NCI-H1694 (cell line): ENCODE measurements at places on chromosomes 6 and 20.

- DNase-seq: no peak
Measured at GRCh38 chr6:90406142-90406794, 109.6 kb upstream of the BACH2 start.

- no peak for DNase-seq
Measured at GRCh38 chr6:157259443-157259842, 63.9 kb downstream of the TMEM242 start.

DNA sequence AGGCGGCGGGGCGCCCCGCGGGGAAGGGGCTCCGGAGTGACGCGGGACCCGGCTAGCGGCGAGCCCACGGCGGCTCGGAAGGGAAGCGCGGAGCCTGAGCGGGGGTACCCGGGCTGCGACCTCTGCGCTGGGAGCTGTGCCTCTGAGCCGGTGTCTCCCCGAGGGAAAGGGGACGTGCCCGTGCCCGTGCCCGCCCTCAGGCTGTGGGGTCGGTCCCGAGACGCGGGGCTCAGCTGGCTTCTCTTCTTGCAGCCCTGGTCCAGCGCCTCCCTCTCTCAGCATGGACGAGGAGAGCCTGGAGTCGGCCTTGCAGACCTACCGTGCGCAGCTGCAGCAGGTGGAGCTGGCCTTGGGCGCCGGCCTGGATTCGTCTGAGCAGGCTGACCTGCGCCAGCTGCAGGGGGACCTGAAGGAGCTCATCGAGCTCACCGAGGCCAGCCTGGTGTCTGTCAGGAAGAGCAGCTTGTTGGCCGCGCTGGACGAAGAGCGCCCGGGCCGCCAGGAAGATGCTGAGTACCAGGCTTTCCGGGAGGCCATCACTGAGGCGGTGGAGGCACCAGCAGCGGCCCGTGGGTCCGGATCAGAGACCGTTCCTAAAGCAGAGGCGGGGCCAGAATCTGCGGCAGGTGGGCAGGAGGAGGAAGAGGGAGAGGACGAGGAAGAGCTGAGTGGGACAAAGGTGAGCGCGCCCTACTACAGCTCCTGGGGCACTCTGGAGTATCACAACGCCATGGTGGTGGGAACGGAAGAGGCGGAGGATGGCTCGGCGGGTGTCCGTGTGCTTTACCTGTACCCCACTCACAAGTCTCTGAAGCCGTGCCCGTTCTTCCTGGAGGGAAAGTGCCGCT is 686 bp downstream of the ZGPAT start:
- DNase-seq: no peak

DNA sequence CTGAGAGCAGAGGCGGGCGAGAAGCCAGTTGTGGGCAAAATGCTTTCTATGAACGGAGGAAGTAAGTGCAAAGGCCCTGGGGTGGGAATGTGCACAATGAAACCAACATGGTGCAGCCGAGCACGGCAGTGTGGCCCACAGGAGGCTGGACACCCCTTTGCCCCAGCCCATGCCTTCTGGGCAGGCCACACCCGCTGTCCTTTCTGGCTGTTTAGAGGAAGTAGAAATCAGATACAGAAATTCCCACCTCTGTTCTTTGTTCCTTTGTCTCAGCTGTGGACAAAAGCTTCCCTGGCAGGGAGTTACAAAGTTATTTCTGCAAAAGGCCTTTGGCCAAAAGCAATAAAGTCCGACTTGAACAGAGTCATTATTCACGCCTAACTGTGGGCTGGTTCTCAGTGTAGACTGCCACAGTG is 11.9 kb downstream of the SULF2 start:
- DNase-seq: no peak

DNA sequence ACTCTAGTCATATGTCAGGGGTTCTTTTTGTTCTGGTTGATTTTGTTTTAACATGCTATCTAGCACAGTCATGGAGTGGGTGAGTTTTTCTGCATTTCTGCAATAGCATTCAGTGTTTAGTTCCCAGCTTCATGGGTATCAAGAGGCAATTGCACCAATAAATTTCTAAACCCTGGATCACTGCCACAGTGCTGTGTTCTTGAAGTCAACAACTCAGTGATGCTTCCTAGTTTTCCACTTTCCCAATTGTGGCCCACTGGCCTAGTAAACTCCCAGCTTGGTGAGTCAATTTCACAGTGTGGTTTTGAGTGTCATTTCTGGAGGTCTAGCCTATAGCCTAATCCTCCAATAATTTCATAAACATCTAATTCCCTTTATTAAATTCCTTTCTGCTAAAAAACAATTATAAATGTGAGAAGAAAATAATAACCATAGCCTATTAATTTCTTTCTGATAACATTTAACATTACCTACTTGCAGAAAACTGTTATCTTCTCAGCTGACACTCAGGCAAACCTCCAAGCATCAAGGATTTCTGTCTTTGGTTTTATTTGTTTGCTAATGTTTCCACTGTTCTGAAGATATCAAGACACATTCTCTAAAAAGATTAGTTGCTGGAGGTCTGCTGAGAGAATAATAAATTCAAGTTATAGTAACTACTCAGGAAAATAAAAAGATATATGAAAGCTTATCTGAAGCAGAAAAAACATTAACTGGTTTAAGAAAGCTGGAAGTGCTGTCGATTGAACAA is 89.9 kb downstream of the PDE7B start:
- DNase-seq: no peak

GRCh38 chr6:72930556-72931132 is 294.7 kb downstream of the KHDC1L start:
- DNase-seq: peak; percentile 88
